ENCODE measurements at places on chromosomes 4 and X.
A peak's percentile ranks its signal among the peaks of the same experiment; 100 is the strongest.

DNA sequence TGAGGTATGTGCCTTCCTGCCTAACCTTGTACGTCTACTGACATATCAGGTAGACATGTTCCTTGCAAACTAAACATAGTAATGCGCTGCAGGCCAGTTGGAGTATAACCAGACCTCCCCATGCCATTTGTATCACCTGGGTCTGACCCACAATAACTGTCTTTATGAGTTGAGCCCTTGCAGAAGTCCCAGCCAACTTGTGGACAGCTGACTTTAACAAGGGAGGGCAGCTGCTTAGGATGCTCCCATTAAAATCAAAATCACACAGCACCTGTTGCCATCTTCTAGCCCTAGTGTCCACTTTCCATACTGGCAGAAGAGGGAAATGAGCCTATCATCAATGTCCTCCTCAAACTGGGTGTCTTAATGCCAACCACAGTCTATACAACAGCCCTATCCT, 41.6 kb downstream of the KANTR start:
- no peak for DNase-seq

GRCh38 chr4:25535278-25535677, 120.4 kb upstream of the SLC34A2 start:
- no peak for DNase-seq

GRCh38 chrX:106692425-106693065, 34.0 kb upstream of the RNF128 start:
- DNase-seq: no peak

DNA sequence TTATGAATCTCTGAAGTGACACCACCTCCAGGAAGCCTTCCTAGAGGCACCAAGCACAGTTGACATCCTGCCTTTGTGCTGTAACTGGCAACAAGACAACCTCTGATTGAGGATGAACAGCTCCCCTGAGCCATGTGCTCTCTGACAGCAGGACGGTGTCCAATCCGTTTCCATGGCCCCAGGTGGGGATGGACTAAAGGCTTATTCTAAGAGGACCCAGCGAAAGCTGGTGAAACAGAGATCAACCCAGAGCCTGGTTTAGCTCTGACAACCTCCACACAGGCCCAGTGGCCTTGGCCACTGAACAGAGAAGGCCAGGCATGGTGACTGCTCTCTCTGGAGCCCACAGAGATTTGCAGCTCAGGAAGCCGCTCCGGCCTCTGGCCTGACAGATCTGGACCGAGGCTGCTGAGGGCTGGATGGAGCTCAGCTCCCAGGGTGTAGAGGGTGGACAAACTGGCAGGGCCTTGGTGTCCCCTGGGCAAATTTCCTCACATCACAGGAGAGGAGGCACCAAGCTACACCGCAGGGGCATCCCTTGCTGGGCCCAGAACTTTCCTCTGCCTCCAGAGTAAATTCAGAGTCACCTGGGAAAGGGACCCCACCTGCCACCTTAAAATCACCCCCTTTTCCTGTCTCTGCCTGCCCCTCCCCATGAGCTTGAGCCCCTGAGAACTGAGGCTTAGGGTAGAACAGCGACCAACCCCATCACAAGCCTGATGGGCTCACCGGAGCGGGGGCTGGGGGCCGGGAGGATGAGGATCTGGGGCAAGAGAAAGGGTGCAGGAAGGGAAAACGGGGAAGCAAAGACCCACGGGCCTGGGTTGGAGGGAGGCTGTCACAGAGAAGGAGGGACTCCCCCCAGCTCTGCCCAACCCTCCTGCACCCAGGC, 40.2 kb downstream of the HMX1 start:
- no peak for DNase-seq

DNA sequence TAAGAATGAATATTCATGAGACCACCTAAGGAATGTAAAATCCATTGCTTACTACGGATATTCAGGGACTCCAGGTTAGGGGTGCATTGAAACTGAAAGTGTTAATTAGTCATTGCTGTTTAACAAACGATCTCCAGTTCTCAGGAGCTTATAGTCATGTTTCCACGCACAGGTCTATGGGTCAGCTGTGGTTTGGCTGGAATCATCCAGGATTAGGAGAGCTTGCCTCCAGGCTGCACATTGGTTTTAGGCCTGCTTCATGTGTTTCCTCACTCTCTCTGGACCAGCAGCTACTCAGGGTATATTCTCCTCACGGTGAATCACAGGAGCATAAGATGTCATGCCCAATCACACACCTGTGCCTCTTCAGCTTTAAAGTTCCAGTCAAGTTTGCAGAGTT, 98.9 kb downstream of the ATXN3L start:
- peak; percentile 27 for DNase-seq

All from fibroblast of the aortic adventitia (primary cell).